ENCODE measurements at places on chromosomes 12 and 14.

DNA sequence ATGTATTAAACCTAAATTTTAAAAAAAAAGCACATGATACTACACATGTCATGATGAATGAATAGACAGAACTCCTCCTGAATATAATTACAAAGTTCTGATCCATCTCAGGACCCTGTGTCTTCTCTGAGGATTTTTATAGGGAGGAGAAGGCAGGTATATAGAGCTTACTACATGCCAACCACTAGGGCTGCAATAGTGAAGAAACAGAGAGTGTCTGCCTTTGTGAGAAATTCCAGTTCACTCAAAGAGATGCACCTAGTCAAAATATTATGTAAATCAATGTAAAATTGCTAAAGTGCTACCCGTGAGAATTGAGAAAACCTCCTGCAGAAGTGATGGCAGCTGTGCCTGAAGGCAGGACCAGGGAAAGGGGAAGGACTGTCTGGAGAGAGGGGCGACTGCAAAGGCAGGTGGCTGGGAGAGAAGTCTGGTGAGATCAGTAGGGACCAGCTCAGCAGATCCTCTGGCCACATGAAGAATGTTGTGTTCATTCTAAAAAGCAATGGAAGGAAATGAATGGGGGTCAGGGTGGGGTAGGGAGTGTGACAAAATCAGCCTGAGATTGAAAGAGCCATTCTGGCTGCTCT is 15.1 kb downstream of the ABHD4 start:
- DNase-seq, result no peak

GRCh38 chr12:6262623-6263022 is 47.9 kb upstream of the PLEKHG6 start:
- DNase-seq, result no peak

- DNase-seq, result no peak
These were observed 651.5 kb downstream of the FSCB start for GRCh38 chr14:43855556-43855955.

DNA sequence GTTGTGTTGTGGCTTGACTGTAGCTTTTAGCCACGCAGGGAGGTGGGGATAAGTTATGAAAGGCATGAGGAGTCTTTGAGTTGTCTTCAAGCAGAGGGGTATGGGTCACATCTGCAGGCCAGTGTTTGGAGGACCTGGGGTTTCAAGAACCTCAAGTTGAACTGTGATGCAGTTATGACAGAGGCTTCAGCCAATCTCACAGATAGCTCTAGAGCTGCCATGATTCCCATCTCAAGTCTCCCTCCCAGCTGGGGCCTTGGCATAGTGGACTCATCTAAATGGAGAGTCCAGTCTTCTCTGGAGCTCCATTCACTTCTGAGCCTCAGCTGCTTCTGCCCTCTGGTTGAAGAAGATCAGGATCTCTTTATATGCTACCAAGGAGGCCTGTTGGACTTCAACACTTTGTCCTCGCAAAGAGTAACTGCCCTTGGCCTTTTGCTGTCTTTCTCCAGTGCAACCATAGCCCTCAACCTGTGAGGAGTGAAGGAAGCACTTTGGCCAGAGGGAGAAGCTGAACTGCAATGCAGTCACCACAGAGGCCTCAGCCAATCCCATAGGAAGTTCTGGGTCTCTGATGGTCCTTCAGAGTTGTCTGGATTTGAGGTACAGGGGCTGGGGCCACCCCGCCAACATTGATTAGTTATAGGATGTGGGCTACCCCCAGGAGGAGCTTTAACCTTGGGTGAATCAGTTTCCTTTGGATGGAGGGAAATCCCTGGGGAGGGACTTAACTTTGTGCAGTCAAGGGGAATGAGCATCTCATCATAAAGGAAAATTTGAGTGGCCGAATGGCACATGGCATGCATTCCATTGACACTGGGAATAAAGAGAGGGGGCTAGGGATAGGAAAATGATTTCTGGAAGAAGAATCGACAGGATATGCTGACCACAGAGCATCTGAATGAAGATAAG is 230.5 kb downstream of the PCNX1 start:
- DNase-seq, result no peak

GRCh38 chr12:25056011-25056410 is 107.1 kb upstream of the BCAT1 start:
- DNase-seq, result no peak

DNA sequence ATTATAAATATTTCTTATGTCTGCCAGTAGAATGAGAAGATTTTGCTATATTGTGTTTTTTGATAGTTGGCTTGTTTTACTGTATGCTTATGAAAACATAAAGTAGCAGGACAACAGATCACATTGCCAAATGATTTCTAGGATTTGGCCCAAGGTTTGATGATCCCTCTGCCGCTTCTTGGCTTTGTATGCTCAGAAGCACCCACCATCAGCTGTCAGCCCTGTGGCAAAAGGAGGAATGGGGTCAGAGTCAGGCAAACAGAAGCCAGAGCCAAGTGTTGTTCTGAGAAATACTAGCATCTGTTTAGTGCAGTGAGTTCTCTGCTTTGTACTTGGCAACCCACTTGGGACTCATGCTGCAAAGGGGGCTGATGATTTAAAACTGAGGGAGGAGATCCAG is 152.2 kb downstream of the PDE3A start:
- DNase-seq, result no peak

- no peak for DNase-seq
These were observed 31.1 kb upstream of the GPR132 start for GRCh38 chr14:105096206-105096875.

GRCh38 chr12:11840366-11840765 is 190.9 kb downstream of the ETV6 start:
- no peak for DNase-seq

DNA sequence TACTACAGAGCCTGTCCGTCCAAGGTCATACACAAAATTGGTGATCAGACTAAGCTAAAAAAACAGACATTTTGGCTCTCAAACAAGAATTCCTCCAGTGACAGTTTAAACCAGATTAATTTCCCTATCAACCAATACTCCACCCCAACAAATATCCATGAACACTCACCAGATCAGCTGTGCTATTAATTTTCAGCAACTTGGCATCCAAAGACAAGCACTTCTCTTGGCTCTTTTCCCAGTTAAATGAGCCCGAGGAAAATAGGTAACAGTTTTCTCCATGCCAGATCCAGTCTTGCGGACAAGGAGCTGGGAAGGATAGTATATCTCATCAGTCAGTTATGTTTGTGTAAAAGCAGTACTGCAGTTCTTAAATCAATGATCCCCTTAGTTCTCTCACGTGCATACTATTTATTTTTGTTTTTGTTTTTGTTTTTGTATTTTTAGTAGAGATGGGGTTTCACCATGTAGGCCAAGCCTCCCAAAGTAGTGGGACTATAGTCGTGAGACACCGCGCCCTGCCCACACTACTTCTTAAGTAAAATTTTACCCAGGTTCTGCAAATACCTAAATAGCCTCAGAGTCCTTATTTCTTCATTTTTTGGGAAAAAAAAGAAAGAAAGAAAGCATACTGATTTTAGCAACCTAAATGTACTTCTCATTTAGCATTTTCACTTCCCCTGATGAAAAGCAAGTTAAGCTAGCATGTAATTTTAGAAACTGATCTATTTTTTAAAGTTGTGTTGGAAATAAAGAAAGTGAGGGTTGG is 11.1 kb downstream of the OLR1 start:
- no peak for DNase-seq
